NCI-H1048 (cell line): ENCODE measurements at places on chromosomes 2 and 18.

DNA sequence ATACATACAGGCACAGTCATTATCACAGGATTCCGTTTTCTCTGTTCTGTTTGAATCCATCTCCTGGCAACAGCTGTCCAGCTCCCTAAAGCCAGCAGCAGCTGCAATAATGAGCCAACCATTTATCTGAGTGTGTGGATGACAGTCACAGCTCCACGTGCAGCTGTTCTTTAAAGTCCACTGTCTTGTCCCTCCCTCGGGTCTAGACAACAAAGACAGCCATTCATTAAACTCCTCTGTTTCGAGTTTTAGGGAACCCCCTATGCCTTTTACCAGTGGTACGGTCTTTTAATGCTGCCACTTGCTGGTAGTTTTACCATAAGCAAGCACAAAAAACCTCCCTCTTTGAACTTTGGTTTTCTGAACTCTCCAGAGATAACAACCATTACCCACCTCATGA, 16.0 kb upstream of the MSGN1 start:
- DNase-seq: no peak

GRCh38 chr2:56148825-56149224, 35.0 kb upstream of the CCDC85A start:
- no peak for DNase-seq

GRCh38 chr2:64626146-64626809, 27.4 kb downstream of the SERTAD2 start:
- DNase-seq: no peak

- DNase-seq: no peak
These were observed 645.5 kb upstream of the ID2 start for GRCh38 chr2:8036366-8036765.

GRCh38 chr18:48982266-48982665, 31.5 kb upstream of the SMAD7 start:
- no peak for DNase-seq

DNA sequence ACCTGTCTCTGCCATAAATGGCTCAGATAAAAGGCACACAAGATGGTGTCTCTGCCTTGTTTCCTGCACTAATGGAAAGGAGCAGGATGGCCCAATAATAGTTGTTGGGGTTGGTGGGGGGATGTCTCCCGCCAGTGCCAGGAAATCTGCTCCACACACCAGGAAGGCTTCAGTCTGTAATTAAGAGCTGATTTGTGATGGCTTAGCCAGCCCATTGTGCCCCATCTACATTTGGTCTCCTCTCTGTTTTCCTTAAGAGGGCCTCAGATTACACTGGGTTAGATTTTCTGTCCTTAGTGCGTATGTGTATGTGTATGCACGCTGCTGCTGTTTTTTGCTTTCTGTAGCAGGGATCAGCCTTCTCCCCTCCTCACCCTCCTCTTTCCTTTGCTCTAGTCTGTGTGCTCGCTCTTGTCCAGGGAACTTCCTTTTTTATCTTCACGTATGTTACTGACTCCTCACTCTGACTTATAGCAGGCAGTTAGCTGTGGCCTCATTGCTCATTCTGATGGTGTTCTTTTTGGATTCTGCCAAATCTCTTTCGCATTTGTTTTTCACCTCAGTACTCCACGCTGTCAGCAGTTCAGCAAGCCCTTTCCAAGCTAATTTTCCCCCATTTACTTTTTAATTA, 33.4 kb upstream of the MGAT5 start:
- no peak for DNase-seq

GRCh38 chr2:26161926-26162325, 11.0 kb upstream of the GAREM2 start:
- DNase-seq: no peak

GRCh38 chr2:112156152-112156986, 18.2 kb downstream of the FBLN7 start:
- DNase-seq: no peak
